ENCODE measurements at places on chromosomes 7 and 10.
A peak's percentile ranks its signal among the peaks of the same experiment; 100 is the strongest.

GRCh38 chr7:116426428-116427156 lies 72.9 kb upstream of the CAV2 start:
- H3K27me3 ChIP-seq: no peaks in the 10 kb centered on the region
- DNase-seq: no peak
- no peak overlapping the region for H3K4me3 ChIP-seq
- no peak overlapping the region for H3K27ac ChIP-seq
- H3K36me3 ChIP-seq: no peaks in the 10 kb centered on the region
- no peaks in the 10 kb centered on the region for H3K4me1 ChIP-seq

DNA sequence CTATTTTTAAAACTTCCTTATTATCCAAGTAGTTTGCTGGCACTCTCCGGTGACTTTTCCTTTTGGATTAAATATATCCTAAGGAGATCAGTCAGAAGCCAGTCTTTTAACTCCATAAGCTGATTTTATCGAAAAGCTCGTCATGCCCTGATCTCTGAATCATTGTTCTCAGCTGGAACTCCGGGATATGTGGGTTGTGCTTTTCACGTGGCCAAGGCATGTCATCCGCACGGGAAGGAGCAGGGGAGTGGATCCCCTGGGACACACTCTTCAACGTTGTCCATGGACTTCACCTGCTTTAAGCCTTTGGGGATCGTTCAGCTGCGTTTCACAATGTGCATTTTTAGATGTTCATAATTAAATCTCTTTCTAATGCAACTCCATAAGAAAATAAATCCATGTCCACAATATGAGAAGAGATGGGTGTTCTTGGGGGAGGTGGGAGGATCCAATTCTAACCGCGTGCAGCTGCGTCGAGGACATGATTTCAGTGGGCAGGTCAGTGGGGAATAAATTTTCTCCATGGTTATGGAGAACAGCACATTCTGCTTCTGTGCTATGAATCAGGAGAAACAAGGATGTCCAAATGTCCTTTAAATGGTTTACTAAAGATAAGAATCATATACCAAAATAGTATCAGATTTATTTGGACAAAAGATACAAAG lies 229.5 kb upstream of the ADARB2 start:
- H3K27ac ChIP-seq: no peak overlapping the region
- H3K27me3 ChIP-seq: no peaks in the 10 kb centered on the region
- DNase-seq: no peak

DNA sequence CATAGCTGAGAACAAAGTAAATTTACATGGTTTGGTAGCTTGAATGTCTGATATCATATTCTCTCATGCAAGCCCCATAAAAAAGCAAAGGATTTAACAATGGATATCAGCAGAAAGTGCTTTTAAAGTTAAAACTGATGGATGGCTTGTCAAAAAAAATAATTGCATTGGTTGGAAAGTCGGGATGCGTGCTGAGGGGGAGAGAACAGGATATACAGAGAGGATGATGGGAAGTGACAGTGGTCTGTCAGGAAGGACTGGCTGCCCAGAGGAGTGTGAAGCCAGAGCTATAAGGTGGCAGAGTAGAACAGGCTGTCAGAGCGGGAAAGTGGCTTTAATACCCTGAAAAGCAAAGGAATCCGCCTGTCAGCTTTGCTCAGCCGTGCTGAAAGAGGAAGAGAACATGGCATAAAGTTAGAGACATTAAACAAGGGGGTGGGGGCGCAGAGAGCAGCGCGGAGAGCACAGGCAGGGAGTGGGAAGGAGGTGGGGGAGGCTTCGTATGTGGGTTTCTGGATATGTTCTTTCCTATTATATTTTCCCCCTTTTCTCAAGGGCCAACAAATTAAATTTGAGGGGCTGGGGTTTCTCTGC lies 493.0 kb downstream of the LRMDA start:
- peak; percentile 58 for DNase-seq
- H3K36me3 ChIP-seq: no peaks in the 10 kb centered on the region
- no peak overlapping the region for H3K27ac ChIP-seq
- peak overlapping the region; percentile 11 for H3K4me3 ChIP-seq
- peaks cover 7% of the 10 kb centered on the region for H3K4me1 ChIP-seq
- H3K27me3 ChIP-seq: no peaks in the 10 kb centered on the region

DNA sequence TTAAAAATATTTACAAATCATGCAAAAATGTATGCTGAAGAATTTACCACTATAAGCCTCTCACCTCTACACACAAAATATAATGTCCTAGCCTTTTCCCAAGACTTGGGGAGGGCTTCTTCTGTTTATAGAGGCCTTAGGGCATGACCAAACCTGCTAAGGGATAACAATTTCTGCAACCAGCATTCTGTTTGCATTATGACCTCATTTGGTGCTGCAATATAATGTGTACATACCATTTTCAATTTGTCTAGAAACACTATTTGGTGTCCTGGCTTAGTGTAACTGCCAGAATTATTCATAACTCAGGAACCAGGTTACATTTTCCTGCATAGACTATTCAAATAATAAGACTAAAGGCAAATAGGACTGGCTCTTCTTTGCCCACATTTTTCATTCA lies 446.6 kb upstream of the SORCS1 start:
- no peaks in the 10 kb centered on the region for H3K27me3 ChIP-seq
- H3K36me3 ChIP-seq: no peaks in the 10 kb centered on the region
- no peak overlapping the region for H3K4me3 ChIP-seq
- H3K27ac ChIP-seq: no peak overlapping the region
- H3K4me1 ChIP-seq: no peaks in the 10 kb centered on the region

DNA sequence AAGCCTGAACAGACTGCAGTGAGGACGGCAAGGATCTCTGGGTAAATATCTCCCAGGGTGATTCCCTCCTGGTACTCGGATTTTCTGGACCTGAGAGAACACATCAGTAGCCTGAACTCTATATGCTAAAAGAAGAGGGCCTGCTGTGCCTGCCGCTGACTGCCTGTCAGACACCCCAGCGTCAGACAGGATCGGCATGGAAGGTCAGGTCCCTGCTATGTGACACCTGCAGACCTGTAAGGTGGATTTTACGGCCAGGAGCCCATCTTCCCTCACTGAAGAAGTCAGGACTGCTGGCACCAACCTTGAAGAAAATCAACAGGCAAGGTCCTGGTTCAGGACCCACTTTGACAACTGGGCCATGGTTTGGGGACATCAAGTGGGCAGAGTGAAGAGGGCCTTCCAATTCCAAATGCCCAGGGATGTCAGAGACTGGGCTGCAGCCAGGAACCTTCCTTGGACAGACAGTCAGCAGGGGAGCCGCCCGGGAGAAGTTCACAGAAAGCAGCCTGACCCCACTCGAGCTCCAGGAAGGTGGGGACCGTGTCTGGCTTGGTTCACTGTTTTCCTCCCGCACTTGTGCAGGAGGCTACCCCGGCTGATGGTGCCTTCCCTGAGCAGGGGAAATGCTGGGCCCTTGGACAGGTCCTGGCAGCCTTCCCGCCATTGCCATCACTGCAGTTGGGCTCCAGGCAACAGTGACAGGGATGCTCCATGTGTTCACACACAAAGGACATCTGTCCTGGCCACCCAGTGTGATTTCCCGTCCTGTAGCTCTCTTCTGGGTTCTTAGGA lies 91.8 kb upstream of the LANCL2 start:
- H3K36me3 ChIP-seq: no peaks in the 10 kb centered on the region
- H3K27me3 ChIP-seq: no peaks in the 10 kb centered on the region
- H3K4me3 ChIP-seq: no peak overlapping the region
- no peak overlapping the region for H3K27ac ChIP-seq
- no peak for DNase-seq

DNA sequence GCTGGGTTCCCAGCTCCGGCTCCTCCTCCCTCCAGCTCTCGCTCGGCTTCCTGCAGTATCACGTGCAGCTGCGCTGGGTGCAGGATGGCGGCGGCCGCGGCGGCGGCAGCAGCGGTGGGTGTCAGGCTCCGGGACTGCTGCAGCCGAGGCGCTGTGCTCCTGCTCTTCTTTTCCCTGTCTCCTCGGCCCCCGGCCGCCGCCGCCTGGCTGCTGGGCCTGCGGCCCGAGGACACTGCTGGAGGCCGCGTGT lies at the start of gene CNNM1:
Gene CNNM1 (plus strand): TSS at position 53 of the 250 bp plus-strand sequence. CDS start 32 bp downstream, at position 85.
- H3K4me1 ChIP-seq: peaks cover 22% of the 10 kb centered on the region
- no peak within 1 kb of the TSS for H3K27ac ChIP-seq
- peak; percentile 44 for DNase-seq
- H3K4me3 ChIP-seq: peak within 1 kb of the TSS; percentile 33

- no peaks in the 10 kb centered on the region for H3K27me3 ChIP-seq
- H3K4me1 ChIP-seq: no peaks in the 10 kb centered on the region
- no peak overlapping the region for H3K4me3 ChIP-seq
- DNase-seq: peak; percentile 34
Observed at GRCh38 chr7:99313204-99313573, 12.5 kb upstream of the ARPC1A start.

- no peaks in the 10 kb centered on the region for H3K36me3 ChIP-seq
- DNase-seq: peak; percentile 58
- H3K27me3 ChIP-seq: no peaks in the 10 kb centered on the region
- no peak overlapping the region for H3K27ac ChIP-seq
- H3K4me3 ChIP-seq: no peak overlapping the region
Observed at GRCh38 chr7:103432712-103433111, 13.3 kb downstream of the SLC26A5 start.

DNA sequence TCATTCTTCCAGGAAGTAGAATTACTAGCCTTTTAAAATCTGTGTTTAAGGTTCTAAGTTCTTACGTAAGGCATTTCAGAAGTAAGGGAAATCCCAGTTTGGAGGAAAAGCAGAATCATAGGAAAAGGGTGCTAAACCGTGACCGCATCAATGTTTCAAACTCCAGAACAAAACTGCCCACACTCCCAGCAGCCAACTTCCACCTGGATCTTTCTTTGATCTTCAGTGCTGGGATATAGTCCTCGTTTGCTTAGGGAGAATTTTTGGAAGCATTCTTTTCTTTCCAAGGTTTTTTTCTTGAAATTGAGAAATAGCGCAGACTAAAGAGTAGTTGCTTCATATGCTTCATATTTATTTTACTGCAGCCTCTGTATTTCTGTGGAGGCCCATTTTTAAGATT lies 8.9 kb downstream of the PROSER2 start:
- H3K27me3 ChIP-seq: no peaks in the 10 kb centered on the region
- H3K4me3 ChIP-seq: no peak overlapping the region
- peaks cover 4% of the 10 kb centered on the region for H3K4me1 ChIP-seq
- H3K27ac ChIP-seq: no peak overlapping the region

- no peaks in the 10 kb centered on the region for H3K4me1 ChIP-seq
- H3K27me3 ChIP-seq: peaks cover 2% of the 10 kb centered on the region
- H3K36me3 ChIP-seq: no peaks in the 10 kb centered on the region
- peak; percentile 7 for DNase-seq
- no peak overlapping the region for H3K4me3 ChIP-seq
Observed at GRCh38 chr7:121313793-121314676, 14.8 kb upstream of the WNT16 start.

DNA sequence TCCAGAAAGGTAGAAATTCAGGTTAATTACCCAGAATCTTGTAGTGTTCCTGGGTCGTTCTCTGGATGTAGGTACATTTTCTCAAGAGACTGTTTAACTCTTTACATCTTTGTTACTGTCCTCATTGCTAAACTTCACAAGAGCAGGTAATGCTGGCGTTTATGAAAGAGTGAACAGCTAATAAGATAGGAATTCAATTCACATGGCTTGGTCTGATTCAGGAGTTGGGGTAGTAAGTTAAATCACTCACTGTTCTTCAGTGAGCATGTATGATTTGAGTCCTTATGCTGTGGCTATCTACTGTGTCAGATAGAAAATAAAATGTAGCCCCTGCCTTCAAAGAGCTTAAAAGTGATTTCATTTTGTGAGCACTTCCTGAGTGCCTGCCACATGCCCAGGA lies 480.0 kb downstream of the LRMDA start:
- H3K27me3 ChIP-seq: no peaks in the 10 kb centered on the region
- DNase-seq: no peak
- no peaks in the 10 kb centered on the region for H3K36me3 ChIP-seq
- H3K27ac ChIP-seq: no peak overlapping the region
- no peaks in the 10 kb centered on the region for H3K4me1 ChIP-seq

DNA sequence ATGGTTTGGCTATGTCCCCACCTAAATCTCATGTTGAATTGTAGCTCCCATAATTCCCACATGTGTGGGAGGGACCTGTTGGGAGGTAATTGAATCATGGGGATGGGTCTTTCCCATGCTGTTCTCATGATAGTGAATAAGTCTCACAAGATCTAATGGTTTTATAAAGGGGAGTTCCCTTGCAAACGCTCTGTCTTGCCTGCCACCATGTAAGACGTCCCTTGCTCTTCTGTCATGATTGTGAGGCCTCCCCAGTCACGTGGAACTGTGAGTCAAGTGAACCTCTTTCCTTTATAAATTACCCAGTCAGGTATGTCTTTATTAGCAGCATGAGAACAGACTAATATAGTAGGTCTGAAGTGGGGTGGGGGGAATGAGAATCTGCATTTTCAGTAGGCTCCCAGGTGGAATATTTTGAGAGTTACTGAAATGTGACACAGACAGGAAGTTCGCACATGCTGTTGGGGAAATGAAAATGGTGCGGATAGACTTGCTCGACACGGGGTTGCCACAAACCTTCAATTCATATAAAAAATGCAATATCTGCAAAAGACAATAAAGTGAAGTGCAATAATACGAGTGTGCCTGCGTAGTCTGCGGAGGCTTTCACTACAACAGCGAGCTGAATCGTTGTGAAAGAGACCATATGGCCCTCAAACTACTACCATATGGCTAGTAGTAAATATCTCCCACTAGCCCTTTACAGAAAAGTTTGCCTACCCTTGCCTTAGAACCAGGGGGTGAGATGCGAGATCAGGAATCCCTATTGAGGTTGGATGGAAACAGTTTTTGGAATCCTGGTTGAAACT lies 166.1 kb downstream of the GRK5 start:
- no peak overlapping the region for H3K4me3 ChIP-seq
- H3K4me1 ChIP-seq: no peaks in the 10 kb centered on the region
- DNase-seq: no peak
- H3K36me3 ChIP-seq: no peaks in the 10 kb centered on the region

DNA sequence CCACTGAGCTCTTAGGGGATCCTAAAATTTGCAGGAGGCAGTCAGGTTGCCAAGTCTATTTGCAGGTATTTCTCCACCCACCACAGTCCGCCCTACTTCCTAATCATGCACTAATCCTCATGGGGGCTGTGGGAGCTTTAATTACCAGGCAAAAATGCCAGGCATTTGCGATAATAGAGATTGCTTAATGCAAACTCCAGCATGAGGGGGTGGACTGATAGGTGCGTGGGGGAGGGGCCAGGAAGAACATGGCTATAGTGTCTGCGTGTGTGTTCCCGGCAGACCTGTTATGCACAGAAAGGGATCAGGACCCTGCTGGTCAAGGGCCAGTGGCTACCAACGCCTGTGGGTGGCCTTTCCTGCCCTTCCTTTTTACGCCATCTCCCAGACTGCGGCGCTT lies 15.6 kb upstream of the AQP1 start:
- no peak overlapping the region for H3K4me3 ChIP-seq
- peaks cover 2% of the 10 kb centered on the region for H3K27me3 ChIP-seq
- no peak for DNase-seq
- H3K36me3 ChIP-seq: no peaks in the 10 kb centered on the region
- no peaks in the 10 kb centered on the region for H3K4me1 ChIP-seq

DNA sequence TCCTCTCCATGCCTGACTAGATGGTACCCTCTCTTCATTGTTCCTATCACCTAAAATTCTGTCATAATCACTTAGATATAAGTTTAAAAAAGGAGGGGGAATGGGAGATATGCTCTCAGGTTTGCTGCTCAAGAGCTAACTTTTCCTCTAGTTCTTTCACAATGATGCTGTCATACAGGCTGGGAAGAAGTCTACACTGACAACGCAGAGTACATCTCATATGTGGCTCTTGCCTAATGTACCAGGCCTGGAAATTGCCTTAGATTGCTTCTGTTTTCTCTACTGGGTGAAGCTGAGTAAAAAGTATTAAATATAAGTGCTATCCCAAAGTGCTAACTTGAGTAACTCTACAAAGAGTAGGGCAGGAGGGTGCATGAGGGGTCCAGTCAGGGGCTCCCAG lies 43.8 kb upstream of the BET1 start:
- no peak for DNase-seq
- no peak overlapping the region for H3K27ac ChIP-seq
- peaks cover 42% of the 10 kb centered on the region for H3K27me3 ChIP-seq
- no peak overlapping the region for H3K4me3 ChIP-seq
